ENCODE measurements at places on chromosomes 1 and 21. TPM values are rescaled to one million over a fixed set of nuclear protein-coding genes. Genes with fewer than 3 reads are reported as not detected.

The TNFRSF1B gene
- 0.60 TPM for polyA plus RNA-seq

The RNU1-2 gene
- polyA plus RNA-seq = not detected

The LCK gene
- polyA plus RNA-seq = 0.05 TPM

The OTUD7B gene
- polyA plus RNA-seq = 9.3 TPM

The BTBD19 gene
- polyA plus RNA-seq = 25.7 TPM

The CRYAA gene
- not detected for polyA plus RNA-seq

The GJB3 gene
- not detected for polyA plus RNA-seq

The LRRC40 gene
- polyA plus RNA-seq = 5.0 TPM

The SH2D1B gene
- not detected for polyA plus RNA-seq

The PRKCZ gene
- polyA plus RNA-seq = 2.3 TPM

The SARS1 gene
- 428 TPM for polyA plus RNA-seq

The HCN3 gene
- 1.8 TPM for polyA plus RNA-seq
